ENCODE measurements at places on chromosomes 11 and 22.
A peak's percentile ranks its signal among the peaks of the same experiment; 100 is the strongest.

GRCh38 chr11:94595076-94595475, 27.9 kb downstream of the PIWIL4 start:
- DNase-seq = no peak

DNA sequence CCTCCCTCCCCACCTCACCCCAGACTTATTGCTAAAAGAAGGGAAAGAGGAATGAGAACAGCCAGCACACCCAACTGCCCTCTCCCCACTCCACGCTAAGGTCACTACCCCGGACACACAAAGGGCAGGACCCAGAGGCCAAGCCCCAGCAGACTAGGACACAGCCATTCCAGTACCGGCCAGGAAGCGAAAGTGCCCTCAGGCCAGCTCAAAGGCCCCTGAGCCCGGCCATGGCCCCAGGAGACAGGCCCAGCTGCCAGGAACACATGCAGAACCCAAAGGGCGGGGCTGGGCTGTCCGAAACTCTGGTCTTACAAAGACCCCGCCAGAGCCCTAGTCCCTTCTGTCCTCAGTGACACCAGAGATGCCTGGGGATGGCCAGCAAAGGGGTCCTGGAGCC, 5.5 kb downstream of the RCOR2 start:
- peak; percentile 34 for DNase-seq

DNA sequence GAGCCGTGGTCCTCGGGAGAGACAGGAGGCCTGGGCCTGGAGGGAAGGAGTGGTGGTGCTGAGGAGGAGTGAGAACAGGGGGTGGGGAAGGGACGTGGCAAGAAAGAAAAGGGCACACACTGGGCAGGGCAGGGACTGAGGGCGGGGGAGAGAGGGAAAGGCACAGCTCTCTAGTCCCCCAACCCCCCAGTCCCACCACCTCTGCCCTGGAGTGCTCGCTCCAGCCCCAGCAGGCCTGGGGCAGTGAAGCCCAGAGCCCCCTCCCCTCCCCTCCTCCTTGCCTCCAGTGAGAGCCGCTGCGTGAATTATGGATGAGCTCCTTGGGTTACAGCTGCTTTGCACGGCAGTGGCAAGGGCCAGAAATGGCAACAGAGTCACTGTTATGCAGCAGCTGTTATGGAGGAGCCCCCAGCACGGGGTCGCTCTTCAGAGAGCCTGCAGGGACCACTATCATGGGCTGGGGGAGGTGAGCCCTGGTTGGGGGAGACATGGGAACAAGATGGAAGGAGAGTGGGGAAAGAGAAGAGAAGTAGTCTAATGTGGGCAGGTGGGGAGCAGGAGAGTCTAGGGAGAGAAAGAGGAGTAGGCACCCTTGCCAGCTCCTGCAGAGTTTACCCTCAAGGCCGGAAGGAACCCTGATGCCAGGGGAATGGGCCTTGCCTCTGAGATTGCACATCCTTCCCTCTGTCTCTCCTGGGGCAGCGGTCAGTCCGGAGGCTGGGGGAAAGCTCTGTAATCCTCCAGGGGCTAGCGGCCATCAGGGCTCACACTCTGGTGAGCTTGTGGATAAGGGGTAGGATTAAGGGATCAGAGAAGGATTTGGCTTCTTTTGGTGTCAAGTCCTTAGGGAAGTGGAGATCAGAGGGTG, 3.6 kb downstream of the RTN4RL2 start:
- no peak for DNase-seq

DNA sequence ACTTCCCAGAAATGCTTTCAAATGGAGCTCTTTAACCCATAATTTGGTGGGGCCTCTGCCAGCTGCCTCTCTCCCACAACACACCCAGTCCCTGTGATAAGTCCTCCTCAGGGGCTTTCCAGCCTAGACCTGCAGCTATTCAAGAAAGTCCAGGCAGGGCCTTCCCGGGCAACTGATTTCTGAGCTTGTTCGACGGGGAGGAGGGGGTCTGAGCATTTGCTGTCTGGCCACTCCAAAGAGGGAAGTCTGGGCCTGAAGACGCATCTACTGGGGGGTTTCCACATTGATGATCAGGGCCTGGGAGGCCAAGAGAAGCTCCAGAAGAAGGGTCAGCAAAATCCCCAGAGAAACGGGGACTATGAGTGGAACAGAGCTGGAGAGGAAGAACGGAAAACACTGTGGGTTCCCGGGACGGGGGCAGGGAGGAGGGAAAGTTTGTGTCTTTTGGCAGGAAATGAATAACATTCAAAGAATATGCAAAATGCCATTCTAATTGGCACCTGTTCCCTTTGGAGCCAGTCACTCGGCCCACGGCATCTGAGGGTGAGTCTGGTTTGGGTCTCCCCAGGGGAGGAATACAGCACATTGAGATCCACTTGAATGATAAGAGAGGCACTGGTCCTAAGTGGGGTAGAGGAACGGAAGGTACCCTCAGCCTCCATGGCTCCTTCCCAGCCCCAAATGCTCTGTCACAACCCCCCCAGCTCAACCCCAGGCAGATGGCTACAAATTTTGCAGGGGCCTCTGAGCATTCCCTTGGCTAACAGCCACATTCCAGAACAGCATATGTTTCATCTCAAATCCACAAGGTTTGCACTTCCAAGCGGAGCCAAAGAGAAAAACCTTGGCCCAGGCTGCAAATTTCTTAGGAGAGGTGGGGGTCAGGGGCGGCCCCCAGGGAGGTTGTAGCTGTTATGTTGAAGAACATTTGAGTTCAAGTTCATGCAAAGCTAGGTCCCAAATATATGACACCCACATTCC, 72.0 kb downstream of the RPUSD4 start:
- DNase-seq = no peak

Measured in trophoblast cell (in vitro differentiated cells and primary cell).